Right atrium auricular region (tissue), 2 donors: ENCODE measurements at places on chromosomes 11 and 22.

DNA sequence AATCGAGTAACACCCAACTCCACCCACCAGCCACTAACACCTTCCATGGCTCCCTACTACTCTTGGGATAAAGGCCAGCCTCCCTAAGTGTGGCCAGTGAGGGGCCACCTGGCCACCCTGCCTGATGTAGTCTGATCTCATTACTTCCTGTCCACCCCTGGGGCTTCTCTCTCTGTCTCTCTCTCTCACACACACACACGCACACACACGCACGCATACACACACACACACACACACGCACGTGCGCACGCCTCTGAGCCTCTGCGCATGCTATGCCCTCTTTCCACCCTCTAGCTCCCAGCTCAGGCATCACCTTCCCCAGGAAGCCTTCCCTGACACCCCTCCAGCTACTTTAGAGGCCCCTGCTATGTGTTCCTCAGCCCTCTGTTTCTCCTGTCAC lies 3.9 kb downstream of the MFNG start:
- no peak for DNase-seq

DNA sequence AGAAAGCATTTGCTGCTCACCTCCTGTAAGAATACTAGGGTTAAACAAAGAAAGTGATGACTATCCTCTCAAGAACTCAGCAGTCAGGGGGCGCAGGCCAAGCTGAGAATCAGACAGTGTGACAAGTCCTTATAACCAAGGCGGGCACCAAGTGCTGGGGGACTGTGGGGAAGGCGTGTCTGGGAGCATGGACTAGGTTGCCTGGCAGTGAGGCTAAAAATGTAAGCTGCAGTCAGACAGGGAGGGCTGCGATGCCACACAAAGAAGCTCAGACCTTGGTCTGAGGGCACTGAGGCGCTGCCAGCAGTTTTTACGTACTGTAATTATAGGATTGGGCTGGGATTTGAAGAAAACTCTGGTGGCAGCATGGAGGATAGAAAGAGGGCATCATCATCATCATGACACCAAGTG lies 73.7 kb downstream of the FLI1 start:
- no peak for DNase-seq

DNA sequence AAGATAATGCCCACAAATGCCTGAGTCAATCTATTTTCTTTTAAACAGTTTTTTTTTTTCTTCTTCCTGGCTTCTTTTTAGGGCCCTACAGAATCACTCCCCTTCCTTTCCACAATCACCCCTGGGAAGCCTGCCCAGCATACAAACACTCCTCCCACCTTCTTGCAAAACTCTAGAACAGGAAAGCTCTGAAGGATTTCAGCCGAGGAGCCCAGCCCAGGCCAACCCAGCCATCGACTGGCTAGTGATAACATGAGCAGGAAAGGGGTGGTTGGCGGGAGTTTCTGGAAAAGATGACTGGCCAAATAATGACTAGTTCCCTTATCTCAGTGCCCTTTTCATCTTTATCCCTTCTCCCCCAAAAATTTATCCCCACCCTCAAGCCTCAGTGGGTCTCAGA lies 68.2 kb downstream of the USP35 start:
- peak; percentile 97 for DNase-seq

GRCh38 chr11:46386005-46386578 lies 4.6 kb downstream of the MDK start:
- DNase-seq = no peak

DNA sequence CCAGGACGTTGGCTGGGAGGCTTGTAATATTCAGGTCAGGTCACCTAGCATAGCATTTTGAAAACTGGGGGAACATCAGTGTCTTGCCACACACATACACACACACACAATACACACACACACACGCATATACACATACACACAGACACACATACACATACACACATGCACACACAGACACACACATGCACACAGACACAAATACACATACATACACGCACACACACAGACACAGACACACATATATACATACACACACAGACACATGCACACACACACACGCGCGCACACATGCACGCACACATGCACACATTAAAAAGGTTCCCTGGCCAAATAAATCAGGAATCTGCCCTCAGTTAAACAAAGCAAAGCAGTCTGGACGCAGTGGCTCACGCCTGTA lies 12.5 kb downstream of the MYBPC3 start:
- DNase-seq = no peak

GRCh38 chr11:108137212-108137611 lies 15.8 kb downstream of the ACAT1 start:
- DNase-seq = no peak

GRCh38 chr11:19294444-19294843 lies 53.7 kb upstream of the E2F8 start:
- DNase-seq = no peak

DNA sequence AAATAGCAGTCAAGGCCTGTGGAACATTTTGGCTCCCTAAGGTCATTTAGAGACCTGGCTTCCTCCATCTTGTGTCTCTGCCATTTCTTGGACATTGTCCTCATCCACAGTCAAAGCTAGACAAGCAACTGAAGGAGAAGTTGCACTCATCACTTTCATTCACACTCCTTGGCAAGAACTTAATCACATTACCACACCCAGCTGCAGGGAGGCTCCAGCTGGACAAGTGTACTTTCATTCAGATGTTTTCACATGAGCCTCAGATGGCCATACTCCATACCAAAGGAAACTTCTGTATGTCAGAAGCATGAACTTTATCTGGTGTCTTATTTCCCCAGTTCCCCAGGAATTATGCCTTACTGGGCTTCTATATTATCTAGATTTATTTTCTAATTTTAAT lies 537.4 kb downstream of the TMEM135 start:
- DNase-seq = no peak

- no peak for DNase-seq
Measured at GRCh38 chr11:102489186-102490145, 36.9 kb upstream of the TMEM123 start.

- peak; percentile 84 for DNase-seq
Measured at GRCh38 chr22:41217553-41218157, 12.5 kb downstream of the L3MBTL2 start.

DNA sequence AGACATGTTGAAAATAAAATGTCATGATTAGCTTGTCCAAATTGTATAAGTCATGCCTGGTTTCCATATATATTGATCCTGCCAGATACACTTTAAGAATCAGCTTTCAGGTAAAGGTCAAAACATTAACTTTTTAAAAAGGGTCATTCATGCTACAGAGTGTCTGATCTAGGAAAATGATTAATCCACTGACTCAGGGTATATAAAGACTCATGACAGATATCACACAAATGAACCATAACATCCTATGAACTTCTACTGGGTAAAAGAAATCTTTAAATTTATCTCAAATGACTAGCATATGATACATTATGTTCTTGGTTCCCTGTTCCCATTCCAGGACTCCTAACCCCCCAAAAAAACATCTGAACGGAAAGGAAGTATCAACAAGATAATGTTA lies 11.7 kb downstream of the MRTFA start:
- DNase-seq = no peak
